ENCODE measurements at places on chromosomes 4 and X. TPM values are rescaled to one million over a fixed set of nuclear protein-coding genes. Genes with fewer than 3 reads are reported as not detected.
A peak's percentile ranks its signal among the peaks of the same experiment; 100 is the strongest.

EDA2R gene
- not detected for total RNA-seq

- DNase-seq: no peak
These were observed 372.6 kb downstream of the BCOR start for GRCh38 chrX:39725114-39725513.

LRAT gene
- total RNA-seq: 3.8 TPM

- DNase-seq: no peak
These were observed 10.3 kb downstream of the HADH start for GRCh38 chr4:107999932-108000539.

GNRHR gene
- not detected for total RNA-seq

GRCh38 chr4:71472946-71473345 is 134.1 kb downstream of the SLC4A4 start:
- DNase-seq: no peak

DNA sequence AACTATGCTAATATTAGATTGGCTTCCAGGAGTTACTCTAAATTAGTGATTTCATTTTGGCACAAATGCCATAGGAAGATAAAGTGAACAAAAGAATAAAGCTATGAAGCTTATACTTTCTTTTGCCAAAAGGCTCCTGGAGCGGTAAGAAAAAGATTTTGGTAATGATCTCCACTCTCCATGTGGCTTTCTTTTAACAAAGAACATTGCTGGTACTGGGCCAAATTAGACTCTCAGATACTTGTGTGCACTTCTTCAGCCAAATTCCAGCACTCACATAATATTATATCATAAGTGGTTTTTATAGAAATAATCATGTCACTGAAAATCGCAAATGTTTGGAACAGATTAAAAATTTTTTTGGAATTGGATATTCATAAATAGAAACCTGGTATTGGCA is 142.4 kb upstream of the FGF13 start:
- DNase-seq: no peak

- no peak for DNase-seq
These were observed 6.5 kb downstream of the UGT2B17 start for GRCh38 chr4:68569466-68570121.

- no peak for DNase-seq
These were observed 29.0 kb downstream of the CLDN22 start for GRCh38 chr4:183291070-183291469.

DNA sequence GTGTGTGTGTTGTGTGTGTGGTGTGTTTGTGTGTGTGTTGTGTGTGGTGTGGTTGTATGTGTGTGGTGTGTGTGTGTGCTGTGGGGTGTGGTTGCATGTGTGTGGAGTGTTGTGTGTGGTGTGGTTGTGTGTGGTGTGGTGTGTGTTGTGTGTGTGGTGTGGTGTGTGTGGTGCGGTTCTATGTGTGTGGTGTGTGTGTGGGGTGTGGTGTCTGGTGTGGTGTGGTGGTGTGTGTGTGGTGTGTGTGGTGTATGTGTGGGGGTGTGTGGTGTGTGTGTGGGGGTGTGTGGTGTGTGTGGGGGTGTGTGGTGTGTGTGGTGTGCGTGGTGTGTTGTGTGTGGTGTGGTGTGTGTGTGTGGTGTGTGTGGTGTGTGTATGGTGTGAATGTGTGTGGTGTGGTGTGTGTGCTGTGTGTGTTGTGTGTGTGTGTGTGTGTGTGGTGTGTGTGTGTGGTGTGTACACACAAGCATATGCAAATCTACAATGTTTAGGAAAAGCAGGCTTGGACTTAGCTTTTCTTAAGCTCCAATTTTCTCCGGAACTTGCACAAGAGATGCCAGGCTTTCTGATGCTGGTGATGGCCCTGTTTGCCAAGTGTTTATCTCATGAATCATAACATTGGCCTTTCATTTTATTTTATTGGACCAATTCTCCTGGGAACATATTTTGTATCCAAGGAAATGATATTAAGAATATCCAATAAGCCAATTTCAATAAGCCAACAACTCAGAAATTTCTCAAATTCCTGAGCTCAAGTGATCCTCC is 148.7 kb downstream of the SPATA18 start:
- no peak for DNase-seq

DNA sequence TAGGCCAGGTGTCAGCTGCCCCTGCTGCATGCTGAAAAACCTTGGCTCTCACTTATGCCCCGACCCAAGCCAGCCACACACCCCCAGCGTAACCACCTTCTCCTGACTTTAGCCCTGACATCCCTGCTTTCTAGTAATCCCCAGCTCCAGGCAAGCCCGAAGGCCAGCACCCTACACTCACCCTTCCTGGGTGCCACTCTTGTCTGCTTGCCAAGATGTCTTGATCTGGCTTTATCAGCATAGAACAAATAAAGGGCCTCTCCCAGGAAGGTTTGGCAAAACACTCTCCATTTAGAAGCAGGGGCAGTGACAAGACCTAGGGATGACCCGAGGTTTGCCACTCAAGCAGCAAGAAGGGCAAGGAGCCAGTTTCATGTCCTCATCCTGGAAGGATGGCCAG is 6.8 kb upstream of the MAP9 start:
- no peak for DNase-seq

SPANXA1 gene
- not detected for total RNA-seq

- DNase-seq: no peak
These were observed 22.2 kb downstream of the JADE1 start for GRCh38 chr4:128831531-128832242.

- no peak for DNase-seq
These were observed 12.6 kb upstream of the NR3C2 start for GRCh38 chr4:148454835-148455234.

DNA sequence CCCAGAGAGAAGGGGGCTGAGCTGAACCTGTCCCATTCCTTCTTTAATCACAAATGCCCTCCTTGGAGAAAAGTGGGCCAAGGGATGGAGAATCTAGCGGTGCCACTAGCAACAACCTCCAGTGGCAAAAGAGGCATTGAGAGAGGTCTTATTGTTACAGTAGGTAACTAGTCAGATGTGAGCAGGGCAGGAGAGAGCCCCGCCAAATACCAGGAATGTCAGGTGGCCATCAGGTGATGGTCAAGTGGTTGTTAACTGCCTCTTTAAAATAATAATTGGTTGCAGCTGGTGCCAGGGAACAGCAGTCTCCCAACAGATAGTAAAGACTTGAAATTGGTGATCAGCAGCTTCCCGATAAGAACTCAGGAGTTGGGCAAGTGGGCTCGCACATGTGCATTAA is 116.1 kb downstream of the EVC2 start:
- DNase-seq: no peak

MAGEB10 gene
- not detected for total RNA-seq

DNA sequence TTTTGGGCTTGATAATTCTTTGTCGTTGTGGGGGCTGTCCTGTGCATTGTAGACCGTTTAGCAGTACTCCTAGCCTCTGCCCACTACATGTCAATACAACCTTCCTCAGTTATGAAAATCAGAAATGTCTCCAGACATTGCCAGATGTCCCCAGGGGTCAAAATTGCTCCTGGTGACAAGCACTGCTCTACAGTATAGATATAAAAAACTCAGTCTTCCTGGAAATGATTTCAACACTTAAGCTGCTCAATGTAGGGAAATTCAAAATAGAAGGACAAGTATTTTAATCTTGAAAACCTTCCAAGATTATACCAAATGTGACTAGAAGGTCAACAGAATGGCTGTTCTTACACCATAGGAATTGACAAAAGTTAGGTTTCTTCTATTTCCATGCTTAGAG is 288.7 kb upstream of the MAGEB2 start:
- DNase-seq: no peak

THAP9 gene
- total RNA-seq: 6.4 TPM

DNA sequence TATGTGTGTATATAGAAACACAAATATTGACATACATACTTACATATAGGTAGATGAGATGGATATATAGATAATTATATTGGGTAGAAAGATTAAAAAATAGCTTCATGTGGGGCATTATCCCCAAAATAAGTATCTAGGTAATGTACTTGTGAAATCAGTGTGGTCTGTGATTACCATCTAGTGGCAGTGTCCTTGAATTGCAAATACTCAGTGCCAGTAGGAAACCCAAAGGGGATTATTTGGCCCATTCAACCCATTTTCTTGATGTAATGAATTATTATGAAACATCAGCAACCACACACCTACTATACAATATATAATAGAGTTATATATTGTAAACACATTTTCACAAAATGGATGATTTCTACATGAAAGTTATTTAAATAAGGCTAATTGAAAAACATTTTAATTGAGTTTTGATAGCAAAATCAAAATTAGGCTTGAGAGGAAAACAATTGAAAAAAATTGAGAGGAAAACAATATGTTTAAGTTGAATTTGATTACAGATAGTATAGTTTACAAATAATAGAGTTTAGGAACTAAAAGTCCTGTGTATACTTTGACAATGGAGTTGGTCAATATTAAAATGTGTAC is 389.4 kb downstream of the GALNTL6 start:
- DNase-seq: peak; percentile 32

- DNase-seq: no peak
These were observed 1.2 kb downstream of the GUCY1A1 start for GRCh38 chr4:155667568-155668511.

- no peak for DNase-seq
These were observed 6.3 kb downstream of the TMEM31 start for GRCh38 chrX:103716962-103717361.

DNA sequence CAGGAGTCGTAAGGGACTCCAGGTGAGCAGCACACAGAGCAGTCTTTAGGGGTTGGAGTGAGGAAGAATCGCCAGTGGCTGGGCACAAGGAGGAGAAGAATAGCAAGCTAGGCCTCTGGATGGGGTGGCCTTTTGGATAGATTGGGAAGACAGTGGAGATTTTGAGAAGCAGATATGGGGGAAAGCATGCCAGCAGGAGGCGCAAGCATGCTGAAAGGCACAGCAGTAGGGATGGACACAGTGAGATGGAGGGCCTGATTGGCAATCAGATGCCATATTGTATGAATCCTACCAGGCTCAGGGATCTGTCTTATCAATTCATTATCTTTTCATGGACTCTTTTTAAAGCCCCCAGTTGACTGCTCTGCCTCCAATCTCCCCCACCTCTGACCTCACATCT is 60.4 kb upstream of the MAGEA4 start:
- DNase-seq: no peak
